ENCODE measurements at places on chromosomes 11 and 22. TPM values are rescaled to one million over a fixed set of nuclear protein-coding genes. Genes with fewer than 3 reads are reported as not detected.

DENND5A gene
- total RNA-seq = 14.4 TPM

GRCh38 chr11:22634897-22635629 is 9.4 kb upstream of the FANCF start:
- peak; percentile 58 for DNase-seq
- no peaks in the 10 kb centered on the region for H3K36me3 ChIP-seq
- H3K4me3 ChIP-seq = no peak overlapping the region
- H3K27ac ChIP-seq = peak overlapping the region; percentile 24
- H3K4me1 ChIP-seq = no peaks in the 10 kb centered on the region
- no peaks in the 10 kb centered on the region for H3K27me3 ChIP-seq

- DNase-seq = no peak
- no peak overlapping the region for H3K4me3 ChIP-seq
- H3K4me1 ChIP-seq = no peaks in the 10 kb centered on the region
- no peaks in the 10 kb centered on the region for H3K27me3 ChIP-seq
- no peaks in the 10 kb centered on the region for H3K36me3 ChIP-seq
Observed at GRCh38 chr11:103800406-103801114, 235.9 kb upstream of the DDI1 start.

DNA sequence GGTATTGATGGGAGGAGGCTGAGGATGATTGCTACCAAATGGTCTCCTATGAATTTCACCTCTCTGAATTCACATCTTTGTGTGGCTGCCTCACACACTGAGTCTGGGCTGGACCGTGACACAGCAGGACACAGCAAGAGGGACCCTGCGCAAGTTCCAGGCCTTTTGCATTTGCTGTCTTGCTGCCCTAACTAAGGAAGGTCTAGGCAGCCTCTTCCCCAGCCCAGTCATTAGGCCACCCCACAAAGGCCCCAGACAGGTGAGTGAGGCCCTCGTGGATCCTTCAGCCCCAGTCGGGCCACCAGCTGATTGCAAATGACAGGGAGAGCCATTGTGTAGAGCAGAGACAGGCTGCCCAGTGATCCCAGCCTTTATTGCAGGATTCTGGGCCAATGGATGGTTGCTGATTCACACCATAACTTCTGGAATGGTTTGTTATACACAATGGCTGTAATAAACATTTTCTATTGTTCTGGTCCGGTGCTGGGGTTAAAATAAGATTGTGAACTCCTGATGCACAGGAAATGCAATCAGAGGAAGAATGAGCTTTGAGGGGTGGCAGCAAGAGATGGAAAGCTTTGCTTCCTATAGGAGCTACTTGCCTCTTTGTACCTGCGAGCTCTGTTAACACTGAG is 28.5 kb upstream of the CSNK2A3 start:
- H3K27me3 ChIP-seq = no peaks in the 10 kb centered on the region
- no peak overlapping the region for H3K4me3 ChIP-seq
- DNase-seq = no peak
- no peaks in the 10 kb centered on the region for H3K36me3 ChIP-seq

DNA sequence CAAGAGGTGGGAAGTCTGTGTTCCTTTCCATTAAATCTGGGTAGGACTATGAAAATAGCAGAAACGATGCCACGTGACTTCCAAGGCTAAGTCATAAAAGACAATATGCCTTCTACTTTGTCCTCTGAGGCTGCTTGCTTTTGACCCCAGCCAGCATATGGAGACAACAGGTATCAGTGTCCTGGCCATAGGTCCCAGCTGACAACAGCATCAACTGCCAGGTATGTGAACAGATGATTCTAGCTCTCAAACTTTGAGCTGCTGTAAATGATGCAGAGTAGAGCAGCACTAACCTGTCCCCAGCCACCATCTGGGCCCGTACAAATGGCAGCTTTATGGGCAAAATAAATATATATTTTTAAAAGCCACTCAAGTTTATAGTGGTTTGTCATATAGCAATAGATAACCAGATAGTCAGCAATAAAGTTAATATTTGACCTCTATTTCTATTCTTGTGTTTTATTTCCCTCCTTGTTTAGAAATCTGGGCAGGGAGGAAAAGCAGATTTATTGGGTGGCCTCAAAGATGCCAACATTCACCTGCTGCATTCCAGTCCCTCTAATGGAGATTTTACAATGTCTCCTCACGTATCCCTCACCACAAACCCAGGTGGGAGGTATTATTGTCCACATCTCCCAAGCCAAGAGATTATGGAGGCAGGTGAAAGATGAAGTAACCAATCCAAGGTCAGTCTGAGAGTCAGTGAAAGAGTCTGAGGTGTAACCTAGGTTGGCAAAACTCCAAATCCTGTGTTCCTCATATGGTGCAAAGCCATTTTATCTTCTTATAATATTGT is 209.6 kb upstream of the LARGE1 start:
- no peaks in the 10 kb centered on the region for H3K36me3 ChIP-seq
- H3K27me3 ChIP-seq = no peaks in the 10 kb centered on the region
- H3K4me3 ChIP-seq = no peak overlapping the region
- no peak for DNase-seq
- no peak overlapping the region for H3K27ac ChIP-seq

GRCh38 chr22:35376728-35377472 is 4.0 kb upstream of the HMOX1 start:
- no peaks in the 10 kb centered on the region for H3K27me3 ChIP-seq
- H3K4me1 ChIP-seq = no peaks in the 10 kb centered on the region
- H3K27ac ChIP-seq = peak overlapping the region; percentile 74
- DNase-seq = peak; percentile 88

DNA sequence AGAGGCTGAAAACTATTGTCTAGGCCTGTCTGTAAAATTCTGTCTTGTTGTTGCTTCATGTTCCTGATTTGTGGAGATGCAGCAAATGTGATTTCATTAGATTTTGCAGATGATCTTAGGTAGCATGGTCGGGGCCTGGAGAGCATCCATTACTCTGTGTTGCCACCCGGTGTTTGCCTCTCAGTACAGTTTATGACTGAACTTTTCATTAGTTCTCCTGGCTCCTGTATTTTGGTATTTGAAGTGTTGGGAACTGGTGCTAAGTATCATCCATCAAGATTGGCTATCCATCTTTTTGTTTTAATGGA is 7.7 kb downstream of the YWHAH start:
- no peaks in the 10 kb centered on the region for H3K36me3 ChIP-seq
- no peak overlapping the region for H3K27ac ChIP-seq
- H3K27me3 ChIP-seq = no peaks in the 10 kb centered on the region
- H3K4me3 ChIP-seq = no peak overlapping the region
- no peaks in the 10 kb centered on the region for H3K4me1 ChIP-seq
- DNase-seq = no peak

OR52I1 gene
- not detected for total RNA-seq

DNA sequence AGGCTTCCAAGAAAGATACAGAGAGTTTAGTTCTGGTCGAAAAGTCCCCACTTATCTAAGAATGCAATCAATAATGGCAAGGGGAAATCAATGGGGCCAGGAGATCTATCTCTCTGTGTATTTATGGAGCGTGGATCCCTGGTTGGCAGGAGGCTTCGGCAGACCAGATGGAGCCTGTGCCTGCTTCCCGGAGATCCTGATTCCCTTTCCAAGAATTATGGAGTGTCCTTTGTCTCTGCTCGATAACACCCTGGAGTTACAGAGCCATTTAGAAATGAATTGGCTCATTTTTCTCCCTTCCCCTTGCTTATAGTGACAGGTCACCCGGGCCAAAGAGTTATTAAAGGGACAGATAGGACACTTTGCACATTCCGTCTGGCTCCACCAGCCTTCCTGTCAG is 92.4 kb downstream of the ISX start:
- no peak overlapping the region for H3K4me3 ChIP-seq
- H3K27ac ChIP-seq = no peak overlapping the region
- H3K4me1 ChIP-seq = no peaks in the 10 kb centered on the region
- DNase-seq = no peak

STK33 gene
- total RNA-seq = 0.12 TPM

GRCh38 chr11:76798671-76799065 is 15.5 kb downstream of the TSKU start:
- H3K4me1 ChIP-seq = peaks cover 76% of the 10 kb centered on the region
- H3K27me3 ChIP-seq = no peaks in the 10 kb centered on the region
- no peak for DNase-seq
- H3K27ac ChIP-seq = peak overlapping the region; percentile 100
- H3K36me3 ChIP-seq = no peaks in the 10 kb centered on the region

TRIM34 gene
- total RNA-seq = 3.3 TPM

MMP1 gene
- not detected for total RNA-seq

DNA sequence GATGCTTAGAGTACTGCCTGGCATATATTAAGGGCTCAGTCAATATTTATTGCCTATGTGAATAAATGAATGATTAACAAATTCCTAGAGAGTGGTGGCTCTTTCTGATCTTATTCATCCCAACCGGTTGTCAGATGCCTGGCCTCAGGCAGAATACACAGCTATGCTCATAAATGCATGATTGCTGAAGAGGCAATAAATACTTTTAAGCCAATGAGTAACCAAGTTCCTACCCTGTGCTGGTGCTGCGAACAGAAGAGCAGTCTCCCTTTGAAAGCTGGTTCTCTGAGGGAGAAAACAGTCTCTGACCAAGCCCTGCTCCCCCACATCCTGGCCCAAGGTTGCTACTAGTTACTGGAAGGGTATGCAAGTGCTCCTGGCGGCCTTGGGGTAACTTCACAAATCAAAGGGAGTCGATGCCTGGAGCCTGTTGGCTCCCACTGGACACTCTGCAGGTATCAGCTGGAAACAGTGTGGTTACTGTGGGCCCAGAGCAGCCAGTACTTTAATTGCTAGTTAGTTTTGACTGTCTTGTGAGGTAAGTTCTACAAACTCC is 2.8 kb downstream of the USH1C start:
- H3K4me1 ChIP-seq = no peaks in the 10 kb centered on the region
- no peaks in the 10 kb centered on the region for H3K36me3 ChIP-seq
- no peaks in the 10 kb centered on the region for H3K27me3 ChIP-seq
- no peak for DNase-seq
- no peak overlapping the region for H3K4me3 ChIP-seq

DNA sequence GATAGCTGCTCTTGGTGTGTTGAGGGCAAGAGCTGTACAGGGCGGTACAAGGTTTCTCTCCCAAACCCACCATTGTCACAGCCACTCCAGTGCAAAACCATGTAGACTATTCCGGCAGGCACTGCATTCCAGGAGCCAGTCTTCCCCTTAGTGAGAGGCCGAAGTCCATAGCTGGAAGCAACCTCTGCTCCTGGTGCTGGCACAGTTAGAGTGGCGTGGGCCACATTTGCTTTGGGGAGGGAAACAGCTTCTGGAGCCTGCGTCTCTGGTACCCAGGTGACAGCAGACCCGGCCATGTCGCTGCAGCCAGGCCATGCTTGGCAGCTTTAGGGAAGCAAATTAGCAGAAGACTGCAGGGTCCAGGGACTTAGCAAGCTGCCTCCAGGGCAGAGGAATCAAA is 788.0 kb downstream of the BRD1 start:
- H3K27ac ChIP-seq = no peak overlapping the region
- H3K27me3 ChIP-seq = no peaks in the 10 kb centered on the region
- no peaks in the 10 kb centered on the region for H3K4me1 ChIP-seq

DNA sequence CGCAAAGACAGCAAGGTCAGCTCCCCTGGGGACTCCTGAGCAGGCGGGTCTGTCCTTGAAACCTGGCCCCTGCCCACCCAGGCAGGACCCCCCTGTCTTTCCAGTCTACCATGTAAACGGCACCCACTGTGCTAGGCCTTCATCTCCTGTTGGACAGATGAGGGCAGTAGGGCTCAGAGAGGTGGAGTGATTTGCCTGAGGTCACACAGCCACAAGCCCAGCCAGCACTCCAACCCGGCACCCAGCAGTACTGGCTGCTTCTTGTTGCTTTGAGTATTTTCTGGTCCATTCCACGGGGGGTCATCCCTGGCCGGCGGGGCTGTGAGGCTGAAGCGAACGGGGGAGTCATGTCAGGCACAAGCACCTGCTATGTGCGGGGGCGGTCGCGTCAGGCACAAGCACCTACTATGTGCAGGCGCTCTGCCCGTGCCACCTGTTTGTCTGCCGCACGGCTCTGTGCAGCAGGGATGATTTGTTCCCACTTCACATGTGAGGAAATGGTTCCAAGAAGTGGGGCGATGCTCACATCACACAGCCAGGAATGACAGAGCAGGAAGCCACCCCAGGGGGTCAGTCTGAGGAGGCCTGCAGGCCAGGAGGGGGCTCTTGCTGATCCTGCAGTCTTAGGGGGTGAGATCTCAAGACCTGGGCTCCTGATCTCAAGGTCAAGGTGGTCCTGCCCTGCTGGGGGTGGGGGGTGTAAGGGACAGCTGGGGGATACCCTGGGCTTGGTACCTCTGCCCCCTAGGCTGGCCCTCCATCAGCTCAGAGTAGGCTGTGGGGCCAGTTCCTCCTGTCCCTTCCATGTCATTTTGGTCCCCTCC is 110.7 kb downstream of the CACNA1I start:
- no peaks in the 10 kb centered on the region for H3K4me1 ChIP-seq
- no peak for DNase-seq
- H3K27me3 ChIP-seq = no peaks in the 10 kb centered on the region
- no peak overlapping the region for H3K4me3 ChIP-seq
- no peaks in the 10 kb centered on the region for H3K36me3 ChIP-seq

MS4A15 gene
- total RNA-seq = not detected

DNA sequence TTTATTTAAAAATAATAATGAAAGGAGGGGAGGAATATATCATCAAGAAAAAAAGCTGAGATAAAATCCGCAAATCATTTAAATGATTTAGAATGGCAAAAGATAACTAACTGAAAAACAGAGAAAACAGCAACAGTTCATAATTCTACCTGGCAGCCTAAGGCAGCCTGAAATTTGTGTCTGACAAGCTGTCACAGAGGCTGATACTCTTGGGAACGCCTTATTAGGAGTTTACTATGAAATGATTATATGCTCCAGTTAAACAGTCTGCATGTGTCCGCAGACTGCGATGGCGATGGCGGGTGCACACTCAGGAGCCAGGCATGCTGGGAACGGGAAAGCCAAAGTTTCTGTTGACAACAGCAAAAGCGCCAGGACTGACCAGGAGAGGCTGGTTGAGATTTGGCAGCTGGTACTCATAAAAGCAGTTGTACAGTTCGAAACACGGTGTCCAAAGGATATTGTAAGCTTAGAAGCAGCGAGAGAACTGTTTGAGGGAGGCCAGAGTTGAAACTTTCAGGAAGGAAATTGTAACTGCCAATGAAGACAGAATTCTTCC is 172.9 kb upstream of the MPPED2 start:
- no peaks in the 10 kb centered on the region for H3K4me1 ChIP-seq
- no peaks in the 10 kb centered on the region for H3K27me3 ChIP-seq
- H3K36me3 ChIP-seq = no peaks in the 10 kb centered on the region

All from right lobe of liver (tissue), 6 donors.